H4 (cell line): ENCODE measurements at places on chromosomes 6 and 20. TPM values are rescaled to one million over a fixed set of nuclear protein-coding genes. Genes with fewer than 3 reads are reported as not detected.
A peak's percentile ranks its signal among the peaks of the same experiment; 100 is the strongest.

The GSTA2 gene
- total RNA-seq: 0.37 TPM in 1 of 2 replicates, not detected in the other

The CYP39A1 gene
- 6.6 and 23.3 TPM in 2 replicates for total RNA-seq

The CGA gene
- total RNA-seq: not detected in 2 replicates

The LY86 gene
- total RNA-seq: not detected in 2 replicates

The SCRT2 gene
- total RNA-seq: not detected in 2 replicates

GRCh38 chr6:147447835-147448611 is 60.5 kb upstream of the SAMD5 start:
- DNase-seq: no peak

DNA sequence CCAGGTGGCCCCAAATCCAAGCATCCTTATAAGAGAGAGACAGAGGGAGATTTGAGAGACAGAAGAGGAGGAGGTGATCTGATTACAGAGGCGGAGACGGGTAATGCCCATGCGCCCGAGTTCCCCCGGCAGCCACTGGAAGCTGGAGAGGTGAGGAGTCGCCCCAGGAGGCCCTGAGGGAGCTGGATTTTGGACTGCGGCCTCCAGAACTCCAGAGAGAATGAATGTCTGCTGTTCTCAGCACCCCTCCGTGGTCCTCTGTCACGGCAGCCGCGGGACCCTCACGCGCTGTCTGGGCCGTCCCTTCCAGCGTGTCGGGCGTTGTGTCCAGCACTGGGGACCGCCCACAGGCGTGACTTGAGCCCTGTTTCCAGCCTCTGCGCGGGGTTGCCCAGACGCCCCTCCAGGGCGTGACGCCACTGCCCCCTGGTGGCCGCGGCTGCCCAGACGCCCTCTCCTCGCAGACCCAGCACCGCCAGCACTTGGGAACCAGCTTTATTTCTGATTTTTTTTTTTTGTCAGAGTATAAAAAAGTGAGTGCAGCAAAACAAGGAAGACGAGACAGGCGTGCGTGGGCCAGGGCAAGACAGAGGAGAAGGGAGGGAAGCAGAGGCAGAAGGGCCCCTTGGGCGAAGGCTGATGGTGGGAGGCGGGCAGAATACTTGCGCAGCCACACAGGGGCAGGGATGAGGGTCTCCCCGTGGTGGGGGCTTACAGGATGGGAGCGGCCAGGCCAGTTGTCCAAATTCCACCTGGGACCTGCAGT is 4.1 kb upstream of the ZNF512B start:
- DNase-seq: peak; percentile 74

- DNase-seq: no peak
Measured at GRCh38 chr6:97029552-97029951, 105.0 kb downstream of the KLHL32 start.

GRCh38 chr6:105137388-105137787 is 42.4 kb downstream of the POPDC3 start:
- DNase-seq: no peak

DNA sequence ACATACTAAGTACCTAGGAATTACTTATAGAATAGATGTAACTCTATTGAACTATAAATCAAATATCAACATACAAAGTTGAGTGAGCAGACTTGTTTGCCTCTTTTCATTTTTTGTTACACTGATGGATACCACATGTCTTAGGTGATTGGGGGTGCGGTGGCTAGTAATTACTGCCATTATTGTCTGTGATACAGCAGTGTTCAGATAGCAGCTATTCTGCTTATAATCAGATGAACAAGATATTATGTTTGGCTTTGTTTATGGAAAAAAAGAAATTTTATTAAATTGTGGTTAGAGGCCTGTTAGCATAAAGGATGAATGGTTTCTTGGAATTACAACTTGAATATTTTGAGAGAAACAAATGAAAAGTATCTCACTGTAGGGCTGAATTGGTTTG is 55.9 kb downstream of the KCNQ5 start:
- no peak for DNase-seq

DNA sequence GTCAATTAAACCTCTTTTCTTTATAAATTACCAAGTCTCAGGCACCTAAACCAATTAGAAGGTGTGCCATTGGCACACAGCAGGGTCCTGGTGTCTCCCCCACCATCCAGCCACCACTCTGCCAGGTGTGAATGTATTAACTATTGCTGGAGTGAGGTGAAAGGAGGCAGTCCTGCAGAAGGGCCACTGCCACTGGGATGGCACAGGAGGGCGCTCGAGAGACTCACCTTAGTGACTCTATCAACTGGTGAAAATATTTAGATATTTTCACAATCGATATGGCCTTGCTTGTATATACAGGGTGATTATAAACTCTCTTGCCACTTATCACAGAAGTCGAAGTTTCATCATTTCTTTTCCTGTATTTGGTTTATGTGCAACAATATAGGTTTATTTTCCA is 145.6 kb upstream of the ESR1 start:
- DNase-seq: no peak

DNA sequence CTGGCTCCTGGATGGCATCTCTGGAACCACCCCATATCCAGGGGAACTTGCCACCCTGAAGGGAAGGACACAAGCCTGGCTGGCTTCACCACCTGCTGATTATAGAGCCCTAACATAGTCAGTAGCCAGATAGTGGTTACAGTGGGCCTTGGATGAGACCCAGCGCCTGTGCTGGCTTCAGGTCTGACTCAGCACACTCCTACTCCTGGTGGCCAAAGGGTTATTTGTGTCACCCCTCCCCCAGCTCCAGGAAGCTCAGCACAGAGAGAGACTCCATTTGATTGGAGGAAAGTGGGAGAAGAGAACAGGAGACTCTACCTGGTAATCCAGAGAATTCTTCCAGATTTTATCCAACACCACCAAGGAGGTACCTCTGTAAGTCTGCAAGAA is 12.8 kb downstream of the SNX14 start:
- DNase-seq: peak; percentile 39

DNA sequence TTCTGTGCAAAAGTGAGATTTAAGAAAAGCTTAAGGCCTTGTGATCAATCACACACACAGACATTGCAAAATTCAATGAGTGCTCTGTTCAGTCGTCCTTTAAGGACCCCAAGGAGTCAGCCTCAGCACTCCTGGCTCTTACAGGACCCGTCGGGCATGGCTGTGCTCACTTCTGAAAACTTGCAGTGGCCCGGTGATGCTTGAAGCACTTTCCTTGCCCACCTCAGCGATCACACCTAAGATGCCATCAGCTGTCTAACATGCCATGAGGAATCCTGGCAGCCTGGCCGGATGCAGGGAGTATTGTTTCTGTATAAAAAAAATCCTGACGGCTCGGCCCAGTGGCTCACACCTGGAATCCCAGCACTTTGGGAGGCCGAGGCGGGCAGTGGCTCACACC is 101.4 kb upstream of the LAMP5 start:
- no peak for DNase-seq
